ENCODE measurements at places on chromosomes 2 and 18. TPM values are rescaled to one million over a fixed set of nuclear protein-coding genes. Genes with fewer than 3 reads are reported as not detected.

DNA sequence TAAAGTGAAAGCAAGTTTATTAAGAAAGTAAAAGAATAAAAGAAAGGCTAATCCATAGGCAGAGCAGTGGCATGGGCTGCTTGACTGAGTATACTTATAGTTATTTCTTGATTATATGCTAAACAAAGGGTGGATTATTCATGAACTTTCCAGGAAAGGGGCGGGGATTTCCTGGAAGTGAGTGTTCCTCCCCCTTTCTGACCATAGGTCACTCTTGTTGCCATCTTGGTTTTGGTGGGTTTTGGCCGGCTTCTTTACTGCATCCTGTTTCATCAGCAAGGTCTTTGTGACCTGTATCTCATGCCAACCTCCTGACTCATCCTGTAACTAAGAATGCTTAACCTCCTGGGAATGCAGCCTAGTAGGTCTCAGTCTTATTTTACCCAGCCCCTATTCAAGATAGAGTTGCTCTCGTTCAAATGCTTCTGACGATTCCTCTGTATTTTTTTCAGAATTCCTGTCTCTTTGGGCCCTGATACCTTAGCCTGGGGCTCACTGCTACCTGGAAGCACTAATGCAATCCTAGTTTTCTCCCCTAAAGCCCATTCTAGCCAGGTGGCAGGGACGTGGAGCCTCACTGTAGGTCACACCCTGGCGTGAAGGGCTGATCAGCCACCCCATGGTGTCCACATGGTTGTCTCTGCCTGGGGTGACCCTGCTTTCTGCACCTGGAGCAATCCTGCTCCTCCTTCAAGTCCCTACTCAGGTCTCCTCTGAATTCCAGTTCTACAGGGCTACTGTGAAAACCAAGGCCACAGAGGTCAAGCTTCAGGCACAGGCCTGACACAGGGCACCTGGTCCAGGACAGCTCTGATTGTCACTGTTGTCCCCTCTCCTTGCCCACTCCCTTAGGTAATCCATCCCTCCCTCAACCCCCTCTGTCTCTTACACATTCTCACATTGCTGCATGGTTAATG is 6.0 kb upstream of the SLC35F6 start:
- no peak for DNase-seq
- peaks cover 8% of the 10 kb centered on the region for H3K4me1 ChIP-seq
- H3K27ac ChIP-seq: no peak overlapping the region
- no peaks in the 10 kb centered on the region for H3K36me3 ChIP-seq

GRCh38 chr2:237536617-237537016 is 29.8 kb upstream of the PRLH start:
- no peak for DNase-seq
- H3K4me3 ChIP-seq: no peak overlapping the region
- H3K27me3 ChIP-seq: no peaks in the 10 kb centered on the region

DNA sequence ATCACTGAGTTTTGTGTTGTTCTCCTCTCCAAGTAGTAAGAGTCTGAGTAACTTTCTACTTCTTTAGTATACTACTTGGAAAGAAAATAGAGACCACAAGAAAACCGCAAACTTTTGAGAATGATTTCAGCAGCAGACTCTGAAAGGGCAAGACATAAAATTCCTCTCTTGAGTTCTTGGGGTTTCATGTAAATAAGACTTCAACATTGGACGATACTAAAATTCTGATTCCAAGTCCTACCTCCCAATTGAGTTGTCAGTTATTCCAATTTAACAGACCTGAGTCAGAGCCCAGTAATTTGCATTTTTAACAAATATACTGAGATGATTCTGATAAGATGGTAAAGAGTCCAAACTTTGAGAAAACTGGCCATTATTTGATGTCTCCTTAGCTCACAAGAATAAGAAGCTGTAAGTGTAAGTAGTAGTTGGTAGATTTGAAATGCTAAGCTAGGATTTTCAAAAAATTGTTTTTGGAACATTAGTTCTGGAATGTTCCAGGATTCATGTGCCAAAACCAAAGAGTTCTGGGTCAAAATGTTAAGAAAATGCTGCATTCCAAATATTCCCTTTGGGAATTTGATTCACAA is 261.6 kb upstream of the SPOPL start:
- DNase-seq: no peak
- H3K27ac ChIP-seq: no peak overlapping the region
- no peaks in the 10 kb centered on the region for H3K27me3 ChIP-seq
- no peaks in the 10 kb centered on the region for H3K4me1 ChIP-seq
- no peak overlapping the region for H3K4me3 ChIP-seq

- H3K27ac ChIP-seq: no peak overlapping the region
- H3K4me1 ChIP-seq: no peaks in the 10 kb centered on the region
- H3K27me3 ChIP-seq: no peaks in the 10 kb centered on the region
- no peak for DNase-seq
- H3K4me3 ChIP-seq: no peak overlapping the region
Observed at GRCh38 chr2:10390369-10390801, 57.7 kb downstream of the ODC1 start.

- DNase-seq: no peak
- H3K4me1 ChIP-seq: no peaks in the 10 kb centered on the region
- H3K36me3 ChIP-seq: no peaks in the 10 kb centered on the region
- H3K27me3 ChIP-seq: no peaks in the 10 kb centered on the region
Observed at GRCh38 chr2:85179541-85179940, 46.3 kb downstream of the TCF7L1 start.

GRCh38 chr18:36348331-36348730 is 50.8 kb downstream of the FHOD3 start:
- no peaks in the 10 kb centered on the region for H3K4me1 ChIP-seq
- H3K27me3 ChIP-seq: no peaks in the 10 kb centered on the region
- no peak for DNase-seq
- no peaks in the 10 kb centered on the region for H3K36me3 ChIP-seq

The C2orf78 gene
- total RNA-seq: not detected

GRCh38 chr2:223856584-223856983 is 19.2 kb upstream of the AP1S3 start:
- no peak for DNase-seq
- H3K4me1 ChIP-seq: no peaks in the 10 kb centered on the region
- peaks cover 3% of the 10 kb centered on the region for H3K36me3 ChIP-seq
- H3K27ac ChIP-seq: no peak overlapping the region
- no peak overlapping the region for H3K4me3 ChIP-seq
- H3K27me3 ChIP-seq: no peaks in the 10 kb centered on the region
